ENCODE measurements at places on chromosomes 2 and 18.

DNA sequence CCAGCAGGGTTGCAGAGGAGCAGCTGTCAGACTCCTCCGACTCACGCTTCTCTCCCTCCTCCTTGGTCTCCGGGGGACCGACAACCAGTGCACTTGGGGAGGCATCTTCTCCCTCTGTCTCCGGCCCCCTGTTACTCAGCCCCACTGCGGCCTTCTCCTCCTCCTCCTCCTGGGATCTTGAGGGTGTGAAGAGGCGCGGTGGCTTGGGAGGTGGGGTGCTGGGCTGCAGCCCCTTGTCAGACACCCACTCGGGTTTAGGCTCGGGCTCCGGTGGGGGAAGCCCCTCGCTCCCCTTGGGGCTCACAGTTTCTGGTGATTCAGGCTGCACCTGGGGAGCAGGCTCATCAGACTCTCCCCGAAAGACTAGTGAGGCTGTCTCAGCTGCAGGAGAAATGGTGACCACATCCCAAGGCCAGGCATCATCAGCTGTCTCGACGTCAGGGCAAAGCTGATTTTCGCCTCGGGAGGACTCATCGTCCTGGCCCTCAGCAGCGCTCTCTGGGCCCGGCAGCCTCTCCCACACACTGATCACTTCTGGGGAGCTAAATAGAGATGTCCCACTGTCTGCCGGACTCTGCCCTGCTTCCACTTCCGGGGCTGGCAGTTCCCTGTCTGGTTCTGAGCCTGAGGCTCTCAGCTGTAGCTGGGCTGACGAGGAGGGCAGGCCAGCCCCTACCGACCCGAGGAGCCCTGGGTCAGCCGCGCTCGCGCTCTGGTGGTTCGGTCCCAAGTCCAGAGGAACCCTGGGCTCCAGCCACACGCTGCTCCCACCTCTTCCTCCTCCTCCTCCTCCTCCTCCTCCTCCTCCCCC is 9.0 kb upstream of the SFXN5 start:
- no peak for DNase-seq

DNA sequence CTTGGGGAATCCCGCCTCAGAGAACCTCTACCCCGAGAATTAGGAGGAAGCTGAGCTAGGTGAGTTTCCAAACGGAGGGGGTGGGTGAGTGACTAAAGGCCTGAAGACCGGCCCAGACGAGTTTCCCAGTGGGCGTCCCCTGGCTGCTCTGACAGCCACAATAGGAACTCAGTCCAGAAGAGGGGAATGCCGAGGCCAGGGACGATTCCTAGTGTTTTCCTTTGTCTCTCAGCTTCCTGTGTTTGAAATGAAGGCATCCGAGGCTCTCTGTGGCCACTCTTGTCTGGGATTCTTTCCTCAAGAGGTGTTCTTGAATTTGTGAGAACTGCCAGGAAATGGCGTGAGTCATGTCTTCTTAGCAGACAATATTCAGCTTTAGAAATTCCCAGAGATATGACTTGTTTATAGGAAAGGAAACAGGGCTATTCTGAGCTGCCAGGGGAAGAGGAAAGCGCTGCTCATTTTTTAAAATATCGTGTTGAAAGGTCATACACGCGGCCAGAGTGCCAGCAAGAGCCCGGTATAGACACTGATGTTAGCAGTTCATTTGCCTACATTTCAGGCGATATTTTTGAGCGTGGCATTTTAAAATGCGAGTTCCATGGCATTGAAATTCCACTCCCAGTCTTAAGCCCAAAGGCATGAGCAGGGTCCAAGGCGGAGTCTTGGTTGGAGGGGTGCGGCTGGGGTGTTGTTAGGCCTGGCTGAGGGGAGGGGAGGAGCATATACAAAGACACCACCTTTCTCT is 169.1 kb upstream of the KLF7 start:
- DNase-seq: peak; percentile 57

DNA sequence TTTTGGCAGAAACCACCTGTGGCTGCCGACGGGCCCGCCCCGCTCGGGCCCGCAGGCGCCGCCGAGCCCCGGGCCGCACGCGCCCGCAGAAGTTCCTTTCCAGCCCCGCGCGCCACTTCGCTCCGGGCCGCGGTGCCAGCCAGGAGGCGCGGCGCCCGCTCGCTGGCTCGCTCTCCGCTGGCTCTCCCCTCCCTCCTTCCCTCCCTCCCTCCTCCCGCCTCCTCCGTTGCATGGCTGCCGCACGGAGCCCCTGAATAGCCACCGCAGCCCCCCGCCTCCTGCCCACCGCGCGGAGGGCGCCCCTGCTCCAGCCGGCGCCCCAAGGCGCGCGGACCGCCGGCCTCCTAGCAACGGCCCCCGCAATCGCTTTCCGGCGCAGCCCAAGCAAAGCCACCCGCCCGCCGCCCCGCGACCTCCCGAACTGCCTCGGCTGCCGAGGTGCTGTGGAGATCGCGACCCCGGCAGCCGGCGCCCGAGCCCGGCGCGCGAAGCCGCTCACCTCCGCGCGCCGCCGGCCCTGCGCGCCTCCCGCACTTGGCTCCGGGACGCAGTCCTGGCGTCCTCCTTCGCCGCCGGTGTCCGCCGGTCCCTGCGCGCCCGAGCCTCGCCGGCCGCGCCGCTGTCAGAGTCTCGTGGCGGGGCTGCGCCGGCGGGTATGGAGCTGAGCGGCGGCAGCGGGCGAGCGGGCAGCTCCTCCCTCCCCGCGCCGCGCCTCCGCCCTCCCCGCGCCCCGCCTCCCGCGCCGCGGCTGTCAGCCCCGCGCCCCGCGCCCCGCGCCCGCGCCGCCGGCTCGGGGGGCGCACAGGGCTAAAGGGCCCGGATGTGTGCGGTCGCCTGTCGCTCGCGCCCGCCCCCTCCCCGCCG is at the start of gene ZBTB7C:
TSS of gene ZBTB7C (minus strand) at position 657 of the 864 bp plus-strand sequence.
- peak; percentile 18 for DNase-seq

DNA sequence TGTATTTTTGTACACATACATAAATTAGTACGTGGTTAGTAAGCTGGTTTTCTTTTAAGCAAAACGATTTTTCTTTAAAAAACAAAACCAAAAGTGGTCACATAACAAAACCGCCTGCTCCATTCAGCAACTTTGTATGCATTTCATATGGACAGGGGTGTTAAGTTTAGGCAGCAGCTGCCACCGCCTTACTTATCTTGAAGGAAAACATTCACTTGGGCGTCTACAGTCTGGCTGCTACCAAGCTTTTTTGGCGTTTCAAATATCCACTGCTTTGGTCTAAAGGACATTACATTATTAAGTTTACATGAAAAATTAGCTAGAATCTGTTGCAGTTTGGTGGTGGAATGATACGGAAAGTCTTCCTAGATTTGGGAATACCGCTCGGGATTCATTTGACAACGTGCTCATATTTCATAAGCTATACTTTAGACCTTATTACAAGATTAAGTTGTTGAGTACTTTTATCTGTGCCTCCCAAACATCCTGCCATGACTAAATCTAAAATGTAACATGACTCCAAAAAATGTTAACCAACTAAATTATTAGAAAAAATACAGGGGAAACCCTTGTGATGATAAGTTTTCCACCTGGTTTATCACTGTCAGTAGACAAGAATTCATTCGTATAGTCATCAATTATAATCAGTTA is 214.8 kb downstream of the NEDD4L start:
- DNase-seq: no peak

DNA sequence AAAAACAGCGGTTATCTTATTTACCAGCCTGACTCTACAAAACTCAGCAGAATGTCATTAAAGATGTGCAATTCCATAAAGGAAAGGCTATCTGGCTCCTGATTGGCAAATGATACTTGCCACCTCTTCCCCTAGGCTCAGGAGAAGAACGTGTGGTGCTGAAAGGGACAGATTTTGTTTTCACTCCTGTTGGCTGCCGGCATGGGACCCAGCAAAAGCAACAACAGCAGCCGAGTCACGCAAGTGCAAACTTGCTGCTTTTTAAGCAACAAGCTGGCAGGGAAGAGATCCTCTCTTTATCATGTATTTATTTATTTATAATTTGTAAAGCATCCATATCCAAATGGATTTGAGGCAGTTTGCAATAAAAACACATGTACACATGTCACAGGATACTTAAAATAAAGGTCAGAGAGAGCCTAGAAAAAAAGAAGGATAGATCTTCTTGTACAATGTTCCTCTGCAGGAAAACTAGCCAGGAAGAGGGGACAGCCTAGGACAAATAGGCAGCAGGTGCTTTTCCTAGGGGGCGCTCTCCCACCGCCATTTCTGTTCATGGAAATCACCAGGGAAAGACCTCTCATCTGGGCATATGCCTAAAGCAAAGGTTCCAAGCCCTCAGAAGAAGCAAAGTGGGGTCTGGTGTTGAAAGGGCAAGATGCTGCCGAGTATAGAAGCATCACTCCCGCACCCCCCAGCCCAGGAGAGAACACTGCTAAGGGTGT is 799.3 kb downstream of the BCL11A start:
- no peak for DNase-seq

GRCh38 chr2:19538411-19538963 is 180.1 kb upstream of the OSR1 start:
- DNase-seq: no peak

- no peak for DNase-seq
Measured at GRCh38 chr2:177554365-177554764, 161.8 kb downstream of the AGPS start.

- peak; percentile 28 for DNase-seq
Measured at GRCh38 chr2:216084547-216084946, 2.8 kb downstream of the TMEM169 start.

DNA sequence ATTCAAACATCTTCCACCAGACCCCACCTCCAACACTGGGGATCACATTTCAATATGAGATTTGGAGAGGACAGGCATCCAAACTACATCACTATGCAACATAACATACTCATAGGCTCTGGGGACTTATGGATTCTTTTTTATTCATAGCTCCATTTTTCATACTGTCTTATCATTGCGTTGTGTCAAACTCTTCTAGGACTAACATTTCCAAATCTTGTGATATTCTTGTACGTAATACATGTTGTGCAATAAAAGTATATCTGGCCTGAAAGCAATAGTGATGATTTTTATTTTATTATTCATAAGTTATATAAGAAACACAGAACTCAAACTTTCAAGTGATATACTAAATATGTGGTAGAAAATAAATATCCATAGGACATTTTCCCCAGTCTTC is 60.6 kb upstream of the ACTR3 start:
- no peak for DNase-seq

DNA sequence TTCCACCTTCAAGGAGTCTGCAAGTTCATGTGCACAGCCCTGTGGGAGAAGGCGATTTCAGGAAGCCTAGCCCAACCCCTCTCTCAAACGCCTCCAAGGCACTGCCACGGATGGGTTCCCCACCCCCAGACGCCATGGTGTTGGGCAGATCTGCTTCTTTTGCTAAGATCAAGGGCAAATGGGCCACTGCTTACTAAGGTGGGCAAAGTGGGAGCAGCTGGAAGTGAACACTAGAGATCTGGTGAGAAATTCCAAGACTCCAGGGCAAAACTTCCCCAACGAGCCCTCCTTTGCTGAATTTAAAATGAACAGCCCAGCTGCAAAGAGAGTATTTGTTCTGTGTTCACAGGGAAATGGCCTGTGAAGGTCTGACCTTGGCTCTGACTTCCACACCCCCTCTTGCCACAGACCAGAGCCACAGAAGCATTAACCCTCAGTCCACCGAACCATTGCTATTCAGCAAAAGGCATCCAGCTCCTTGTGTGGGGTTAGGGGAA is 45.1 kb upstream of the ZBTB7C start:
- no peak for DNase-seq

GRCh38 chr18:59927246-59927825 is 27.5 kb downstream of the PMAIP1 start:
- DNase-seq: peak; percentile 65
